ENCODE measurements at places on chromosomes 1 and 21.

DNA sequence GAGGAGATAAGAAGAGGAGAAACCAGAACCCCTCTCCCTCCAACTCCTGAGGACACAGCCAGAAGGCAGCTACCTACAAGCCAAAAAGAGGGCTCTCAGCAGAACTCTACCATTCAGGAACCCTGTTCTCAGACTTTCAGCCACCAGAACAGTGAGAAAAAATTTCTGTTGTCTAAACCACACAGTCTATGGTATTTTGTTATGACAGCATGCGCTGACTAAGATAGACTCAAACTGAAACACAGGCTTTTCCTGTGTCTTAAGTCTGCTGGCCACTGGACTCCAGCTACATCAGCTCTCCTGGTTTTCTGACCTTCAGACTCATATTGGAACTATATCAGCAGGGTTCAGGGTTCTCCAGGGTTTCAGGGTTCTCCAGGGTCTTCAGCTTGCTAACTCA is 126.5 kb upstream of the TNFSF4 start:
- no peak for DNase-seq

DNA sequence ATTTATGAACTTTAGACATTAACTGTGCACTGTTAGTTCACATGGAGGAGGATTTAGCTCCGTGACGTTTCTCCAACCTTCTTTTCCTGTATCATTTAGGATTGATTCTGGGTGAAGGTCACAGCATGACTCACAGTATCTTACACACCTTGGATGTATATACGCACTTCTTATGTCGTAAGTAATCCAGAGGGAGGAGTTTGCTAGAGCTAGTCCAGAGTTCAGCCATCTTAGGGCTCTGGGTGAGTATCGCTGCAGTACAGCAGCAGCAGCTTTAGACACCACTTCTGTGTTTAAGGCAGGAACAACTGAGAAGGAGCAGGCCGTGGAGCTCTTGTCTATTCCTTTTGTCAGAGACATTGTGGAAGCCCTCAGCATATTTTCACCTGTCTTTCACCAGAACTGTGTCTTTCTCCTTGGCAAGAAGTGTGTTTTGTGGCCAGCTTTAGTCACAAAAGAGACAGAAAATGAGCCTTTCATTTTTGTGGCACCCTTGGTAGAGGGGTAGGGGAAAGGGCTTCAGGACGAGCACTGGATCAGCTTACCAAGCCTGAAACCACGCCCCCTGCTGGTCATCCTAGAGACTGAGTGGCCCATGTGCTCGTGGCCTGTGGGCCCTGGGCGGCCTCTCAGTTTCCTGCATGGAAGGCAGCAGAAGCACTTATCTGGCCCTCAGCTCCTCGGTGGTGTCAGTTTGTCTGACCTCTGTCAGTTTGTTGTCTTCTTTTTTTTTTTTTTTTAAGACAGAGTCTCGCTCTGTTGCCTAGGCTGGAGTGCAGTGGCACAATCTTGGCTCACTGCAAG is 64.0 kb downstream of the ADARB1 start:
- peak; percentile 65 for DNase-seq

DNA sequence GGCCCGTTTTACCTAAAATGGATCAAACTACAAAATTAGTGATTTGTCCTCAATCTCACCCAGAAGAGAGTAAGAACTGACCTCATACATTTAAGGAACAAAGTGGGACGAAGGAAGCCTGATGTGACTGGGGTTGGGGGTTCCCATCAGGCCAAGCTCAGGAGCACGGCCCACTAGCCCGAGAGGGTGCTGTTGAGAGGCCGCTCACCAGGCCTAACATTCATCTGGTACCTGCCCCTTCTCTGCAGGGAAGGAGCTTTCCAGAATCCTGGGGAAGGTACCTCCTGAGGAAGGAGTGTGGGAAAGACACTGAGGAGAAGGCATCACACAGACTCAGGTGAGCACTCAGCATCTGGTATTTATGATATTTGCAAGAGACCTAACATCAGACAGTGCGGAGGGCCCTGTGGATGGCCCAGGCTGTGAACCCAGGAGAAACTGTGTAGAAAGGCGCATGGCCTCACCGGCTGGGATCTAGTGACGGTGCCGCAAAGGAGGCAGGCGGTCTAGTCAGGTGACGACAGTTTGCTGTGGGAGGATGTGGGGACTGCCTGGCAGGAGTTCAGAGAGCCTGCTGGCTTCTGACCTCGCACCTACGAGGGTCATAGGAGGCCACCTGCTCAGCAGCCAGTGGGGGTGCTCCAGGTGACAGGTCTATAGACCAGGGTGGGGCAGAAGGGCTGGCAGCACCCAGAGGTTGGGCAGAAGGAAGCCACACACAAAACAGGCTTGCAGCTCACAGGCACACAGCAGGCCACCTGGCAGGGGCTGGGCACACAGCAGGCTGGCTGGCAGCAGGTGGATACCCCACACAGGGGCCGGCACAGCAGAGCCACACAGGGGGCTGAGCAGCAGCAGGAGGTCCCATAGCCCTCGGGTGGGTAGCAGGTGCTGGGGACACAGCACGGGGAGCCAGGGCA is 543 bp downstream of the KRTAP12-4 start:
- no peak for DNase-seq

DNA sequence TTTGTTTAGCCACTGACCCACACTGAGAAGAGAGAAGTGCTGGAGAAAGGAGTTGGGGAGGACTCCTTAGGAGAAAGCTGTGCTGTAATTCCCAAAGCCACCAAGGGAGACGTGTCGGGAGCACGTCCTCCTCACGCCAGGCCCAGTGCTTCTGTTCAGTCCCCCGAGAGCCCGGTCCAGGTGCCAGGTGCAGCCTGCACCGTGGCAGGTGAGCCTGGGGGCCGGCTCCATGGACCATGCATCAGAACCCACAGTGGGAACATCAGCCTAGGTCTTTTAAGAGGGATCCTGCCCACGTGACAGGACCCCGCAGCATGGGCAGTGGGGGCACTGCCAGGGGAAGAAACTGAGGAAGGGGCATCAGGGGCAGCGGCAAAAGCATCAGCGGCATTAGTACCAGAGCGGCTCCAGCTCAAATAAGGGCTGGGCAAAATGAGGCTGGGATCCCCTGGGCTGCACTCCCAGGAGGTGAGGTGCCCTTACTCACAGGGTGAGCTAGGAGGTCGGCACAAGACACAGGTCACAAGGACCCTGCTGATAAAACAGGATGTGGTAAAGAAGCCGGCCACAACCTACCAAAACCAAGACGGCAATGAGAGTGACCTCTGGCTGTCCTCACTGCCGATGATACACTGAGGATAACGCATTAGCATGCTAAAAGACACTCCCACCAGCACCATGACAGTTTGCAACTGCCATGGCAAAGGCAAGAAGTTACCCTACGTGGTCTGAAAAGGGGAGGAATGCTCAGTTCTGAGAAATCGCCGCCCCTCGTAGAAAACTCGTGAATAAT is 24.6 kb upstream of the PRDM15 start:
- no peak for DNase-seq

DNA sequence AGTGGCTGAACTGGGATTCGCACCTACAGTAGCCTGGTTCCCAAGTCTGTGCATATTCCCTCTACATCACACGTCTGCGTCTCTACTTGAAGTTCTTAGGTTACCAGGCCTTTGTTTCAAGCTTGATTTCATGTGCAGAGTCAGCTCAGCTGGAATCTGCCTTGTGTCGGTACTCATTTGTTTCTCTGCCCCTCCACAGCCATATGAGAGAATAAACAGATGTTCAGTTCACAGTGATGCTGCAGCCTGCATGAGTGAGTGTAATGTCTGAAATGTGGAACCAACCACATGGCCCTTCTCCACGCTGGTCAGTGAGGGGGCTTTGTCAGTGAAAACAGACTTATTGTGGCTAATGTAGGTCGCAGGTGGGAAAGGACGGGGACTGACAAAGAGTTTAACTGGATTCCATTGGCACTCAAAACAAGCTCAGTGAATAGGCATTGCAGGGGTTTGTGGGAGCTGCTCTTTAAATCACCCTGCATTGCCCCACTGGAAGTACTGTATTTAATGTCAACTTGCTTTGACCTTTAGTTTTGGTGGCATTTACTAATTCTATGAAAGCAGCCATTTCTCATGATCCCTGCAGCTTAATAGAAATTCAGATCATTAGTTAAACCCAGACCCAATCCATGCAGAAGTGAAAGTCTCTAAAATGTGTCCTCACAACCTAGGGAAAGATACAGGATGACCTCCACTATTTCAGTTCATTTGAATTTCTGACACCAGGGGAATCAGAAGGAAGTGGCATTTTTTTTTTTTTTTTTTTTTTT is 136.4 kb upstream of the FAM78B start:
- DNase-seq, result peak; percentile 69

DNA sequence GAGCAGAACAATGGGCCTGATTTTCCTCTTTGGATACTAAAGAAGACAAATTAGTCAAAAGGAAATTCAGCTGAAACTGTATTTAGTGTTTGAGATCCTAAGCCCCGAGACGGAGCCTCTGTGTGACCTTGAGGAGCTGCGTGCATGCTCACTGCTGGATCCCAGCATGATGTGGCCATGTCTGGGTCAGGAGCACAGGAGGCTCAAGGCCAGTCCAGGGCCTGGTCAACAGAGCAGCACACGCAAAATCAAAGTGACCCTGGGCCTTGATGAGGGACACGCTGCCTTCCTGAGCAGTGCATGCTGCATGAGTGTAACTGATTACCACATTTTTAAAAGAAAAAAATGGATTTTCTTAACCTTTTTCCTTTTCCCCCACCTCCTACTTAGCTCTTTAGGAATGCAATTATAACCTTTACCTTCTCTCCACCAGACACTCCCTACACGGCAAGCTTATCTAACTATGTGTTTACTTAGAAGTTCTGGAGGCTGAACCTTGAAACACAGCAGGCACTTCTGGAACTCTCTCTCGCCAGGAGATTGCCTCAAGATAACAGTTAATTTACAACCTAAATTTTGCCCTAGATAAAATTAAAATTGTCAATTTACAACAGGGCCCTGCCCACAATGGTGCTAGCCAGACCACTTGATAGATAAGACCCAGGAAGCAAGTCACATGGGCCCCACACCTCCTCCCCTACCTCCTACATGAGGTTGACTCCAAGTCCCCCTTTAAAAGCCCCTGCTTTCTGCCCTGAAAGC is 144.6 kb downstream of the LRIG2 start:
- DNase-seq, result no peak

- no peak for DNase-seq
Measured at GRCh38 chr1:195591917-195592672, 1016.1 kb downstream of the KCNT2 start.

GRCh38 chr21:27248814-27249213 is 281.9 kb upstream of the ADAMTS5 start:
- no peak for DNase-seq

DNA sequence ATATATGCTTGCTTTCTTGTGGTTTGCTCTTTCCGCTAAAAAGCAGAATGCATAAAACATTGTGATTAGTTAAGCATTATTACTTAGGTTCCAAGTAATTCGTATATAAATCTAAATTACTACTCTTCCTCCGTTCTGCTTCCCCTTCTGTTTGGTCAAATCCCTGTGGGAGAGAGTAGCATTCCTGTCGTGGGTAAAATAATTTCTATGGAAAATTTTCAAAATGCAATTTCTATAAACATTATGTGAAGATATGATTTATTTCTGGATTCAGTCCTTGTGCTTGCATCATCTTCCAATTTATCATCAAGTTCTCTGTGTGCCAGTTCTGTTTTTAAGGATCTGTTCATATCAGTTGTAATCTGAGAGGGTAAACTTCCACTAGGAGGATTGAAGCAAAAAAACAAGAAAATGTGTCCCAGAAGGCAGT is 7.2 kb upstream of the WARS2 start:
- DNase-seq, result no peak

GRCh38 chr1:58983162-58983561 is 199.3 kb upstream of the JUN start:
- no peak for DNase-seq

DNA sequence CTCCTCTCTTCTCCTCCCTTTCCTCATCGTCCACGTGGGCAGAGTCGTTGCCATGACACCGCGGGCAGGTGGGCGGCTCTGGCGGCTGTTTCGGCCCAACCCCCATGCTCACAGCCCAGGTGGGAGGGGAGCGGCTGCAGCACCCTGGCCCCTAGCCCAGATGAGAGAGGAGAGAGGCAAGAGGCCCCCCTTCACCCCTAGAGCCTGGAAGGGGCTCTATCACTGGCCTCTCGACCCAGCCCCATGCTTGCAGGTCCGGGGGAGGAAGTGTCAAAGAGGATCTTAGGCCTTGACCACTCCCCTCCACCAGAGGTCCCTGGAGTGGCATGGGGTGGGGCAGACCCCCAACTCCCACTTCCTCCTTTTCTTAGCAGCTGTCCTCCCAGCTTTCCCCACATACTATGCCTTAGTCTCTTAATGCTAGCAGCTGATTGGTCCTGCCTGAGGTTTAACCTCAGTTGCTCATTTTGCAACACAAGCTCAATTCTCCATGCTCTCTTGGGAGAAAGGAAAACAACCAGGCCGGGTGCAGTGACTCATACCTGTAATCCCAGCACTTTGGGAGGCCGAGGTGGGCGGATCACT is 10.4 kb downstream of the DLGAP3 start:
- no peak for DNase-seq

GRCh38 chr1:178575611-178576361 is 62.9 kb downstream of the TEX35 start:
- no peak for DNase-seq

GRCh38 chr1:228004856-228005462 is 1.8 kb upstream of the WNT3A start:
- DNase-seq, result no peak

DNA sequence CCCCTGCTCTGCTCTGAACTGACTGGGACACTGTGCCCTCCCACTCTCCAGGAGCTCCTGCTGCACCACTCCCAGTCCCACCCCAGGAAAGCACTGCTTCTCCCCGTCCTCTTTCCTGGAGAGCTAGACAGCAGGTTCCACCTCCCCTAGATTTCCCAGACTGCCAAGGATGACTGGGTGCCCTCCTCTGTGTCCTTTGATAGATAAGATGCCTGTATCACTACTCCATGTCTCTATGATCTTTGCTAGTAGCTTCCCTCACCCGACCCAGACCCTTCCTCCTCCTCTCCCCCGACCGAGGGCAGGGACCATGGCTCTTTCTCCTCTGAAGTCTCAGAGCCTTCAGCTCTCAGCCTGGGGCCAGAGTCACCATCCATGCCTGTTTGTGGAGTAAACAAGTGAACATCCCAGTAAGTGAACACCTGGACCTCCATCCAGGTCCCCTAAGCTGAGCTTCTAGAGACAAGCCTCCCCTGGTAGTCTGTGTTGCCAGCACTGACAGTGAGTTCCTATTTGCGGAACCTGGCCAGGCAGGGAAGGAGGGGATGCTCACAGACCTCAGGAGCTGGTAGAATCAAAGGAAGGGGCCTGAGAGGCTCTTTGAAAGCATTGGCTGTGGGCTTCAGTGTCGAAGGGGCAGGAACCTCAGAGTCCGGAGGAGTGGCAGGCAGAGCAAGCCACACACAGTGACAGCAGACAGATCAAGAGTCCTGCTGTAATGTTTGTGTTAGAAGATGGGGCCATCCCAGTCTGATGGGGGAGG is 104.0 kb downstream of the PAX7 start:
- no peak for DNase-seq

DNA sequence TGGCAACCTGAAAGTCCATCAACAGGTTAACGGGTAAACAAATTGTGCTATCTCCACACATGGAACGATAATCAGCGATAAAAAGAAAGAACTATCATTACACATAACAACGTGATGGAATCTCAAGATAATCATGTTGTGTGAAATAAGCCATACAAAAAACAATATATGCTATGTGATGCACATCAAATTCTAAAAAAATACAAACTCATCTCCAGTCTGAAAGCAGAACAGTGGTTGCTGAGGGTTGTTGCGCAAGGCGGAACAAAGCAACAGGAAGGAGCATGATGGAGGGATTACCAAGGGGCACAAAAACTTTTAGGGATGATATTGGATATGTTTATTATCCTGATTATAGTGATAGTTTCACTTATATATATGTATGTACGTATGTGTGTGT is 324.8 kb downstream of the VAV3 start:
- no peak for DNase-seq

- no peak for DNase-seq
Measured at GRCh38 chr1:19084206-19084738, 125.8 kb downstream of the UBR4 start.

GRCh38 chr21:35853321-35854239 is 206.7 kb downstream of the SETD4 start:
- no peak for DNase-seq
